ENCODE measurements at places on chromosomes 7 and 10.
A peak's percentile ranks its signal among the peaks of the same experiment; 100 is the strongest.

DNA sequence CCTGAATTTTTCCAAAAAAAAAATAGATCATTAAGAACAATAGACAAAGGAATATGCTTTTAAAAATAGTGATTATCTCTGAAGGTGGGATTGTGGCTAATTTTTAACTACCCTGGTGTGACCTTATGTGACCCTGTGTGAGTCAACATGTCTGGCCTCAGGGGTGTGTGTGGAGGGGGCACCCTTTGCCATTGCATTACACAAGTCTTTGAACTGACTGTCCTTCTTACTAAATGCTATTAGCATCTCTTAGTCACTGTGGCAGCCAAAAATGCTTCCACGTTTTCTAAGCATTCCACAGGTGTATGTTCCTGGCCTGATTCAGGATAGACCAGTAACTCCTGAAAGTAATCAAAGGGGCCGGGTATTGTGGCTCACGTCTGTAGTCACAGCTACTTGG, 175.4 kb downstream of the MGMT start:
- DNase-seq: no peak

DNA sequence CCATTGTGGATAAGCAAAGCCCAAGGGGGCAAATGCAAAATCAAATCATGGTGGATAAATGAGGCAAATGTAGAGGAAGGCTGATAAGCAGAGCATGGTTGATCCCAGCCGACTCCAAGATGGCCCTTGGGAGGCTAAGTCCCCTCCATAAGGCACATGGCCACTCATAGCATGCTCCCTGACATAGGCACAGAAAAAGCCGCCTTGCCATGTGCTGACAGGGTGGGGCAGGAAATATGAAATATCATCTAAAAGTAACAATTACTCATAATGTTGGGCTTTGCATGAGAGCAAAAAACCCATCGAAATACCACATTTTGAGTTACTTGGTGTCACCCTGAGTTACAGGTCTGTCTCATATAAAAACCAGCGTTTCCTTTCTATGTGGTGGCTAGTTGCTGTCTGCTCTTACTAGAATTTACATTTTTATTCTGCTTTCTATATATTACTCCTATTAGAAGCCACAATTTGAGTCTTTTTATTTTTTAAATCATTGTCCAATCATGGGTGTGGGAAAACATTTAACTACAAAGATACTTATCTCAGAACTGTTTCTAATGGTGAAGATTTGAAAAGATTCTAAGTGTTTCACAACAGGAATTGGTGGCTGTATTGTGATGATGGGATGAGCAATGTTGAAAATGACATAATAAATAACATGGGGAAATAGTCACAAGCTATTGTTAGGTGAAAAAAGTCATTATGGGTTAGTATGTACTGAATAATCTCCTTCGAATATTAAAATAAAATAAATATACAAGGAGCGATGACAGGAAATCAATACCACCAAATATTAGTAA, 102.7 kb downstream of the CUBN start:
- DNase-seq: peak; percentile 85

DNA sequence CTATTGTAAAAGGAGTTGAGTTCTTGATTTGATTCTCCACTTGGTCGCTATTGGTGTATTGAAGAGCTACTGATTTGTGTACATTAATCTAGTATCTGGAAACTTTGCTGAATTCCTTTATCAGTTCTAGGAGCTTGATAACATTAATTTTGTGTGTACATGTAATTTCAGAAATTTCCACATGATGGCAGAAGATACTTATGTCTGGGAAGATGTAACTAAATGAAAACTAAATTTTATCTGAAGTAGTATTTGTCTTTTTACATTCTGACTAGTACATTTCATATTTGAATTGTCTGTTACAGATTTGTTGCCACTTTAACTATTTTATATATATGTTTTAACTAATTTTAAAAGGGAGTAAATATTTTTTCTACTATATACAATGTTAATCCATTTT, 27.6 kb downstream of the SDHAF3 start:
- no peak for DNase-seq

- DNase-seq: no peak
Observed at GRCh38 chr10:75115137-75115536, 3.7 kb downstream of the SAMD8 start.

DNA sequence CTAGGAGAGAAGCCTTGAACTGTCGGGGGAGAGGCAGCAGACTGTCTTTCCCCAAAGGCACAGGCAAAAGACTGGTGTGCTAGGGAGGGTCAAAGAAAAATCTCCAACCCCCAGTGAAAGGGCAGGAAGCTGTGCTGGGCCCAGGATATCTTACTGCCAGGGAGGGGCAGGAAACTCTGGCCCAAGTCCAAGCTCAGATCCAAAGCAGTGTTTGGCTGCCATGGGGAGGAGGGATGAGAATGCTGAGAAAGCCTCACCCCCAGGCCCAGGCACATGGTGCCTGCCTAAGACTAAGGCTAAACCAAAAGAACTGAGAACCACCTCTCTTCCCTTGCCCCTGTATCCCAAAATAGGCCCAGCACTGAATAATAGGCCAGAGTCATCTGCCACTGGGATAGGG, 171.2 kb downstream of the PLPP4 start:
- no peak for DNase-seq

DNA sequence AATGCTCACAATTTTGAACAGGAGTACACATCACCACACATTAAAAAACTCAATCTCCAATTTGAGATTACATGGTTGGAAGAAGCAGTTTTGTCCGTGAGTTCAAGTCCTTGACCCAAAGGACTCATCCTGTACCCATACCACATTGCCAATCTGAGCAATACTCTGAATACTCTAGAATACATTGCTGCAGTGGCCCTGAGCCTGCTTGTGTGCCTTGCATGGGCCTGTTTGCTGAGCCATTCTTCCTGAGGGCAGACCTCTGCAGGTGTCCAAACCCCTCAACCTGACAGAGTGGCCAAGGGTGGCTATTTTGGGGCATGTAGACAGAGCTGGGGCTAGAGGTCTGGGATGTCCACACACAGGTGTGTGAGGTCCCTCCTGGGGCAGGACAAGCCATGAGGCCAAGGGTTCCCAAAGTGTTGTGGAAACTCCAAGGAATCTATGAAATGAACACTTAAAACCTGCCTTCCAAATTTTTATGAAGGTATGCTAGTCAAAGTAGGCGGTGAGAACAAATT, 15.5 kb downstream of the AGMO start:
- DNase-seq: no peak
